NCI-H2029 treated with DMSO at 0.1 percent for 48 hours (cell line): ENCODE measurements at places on chromosomes 12 and 14.
A peak's percentile ranks its signal among the peaks of the same experiment; 100 is the strongest.

GRCh38 chr14:33897878-33898535 lies 52.9 kb downstream of the EGLN3 start:
- DNase-seq = peak; percentile 90

DNA sequence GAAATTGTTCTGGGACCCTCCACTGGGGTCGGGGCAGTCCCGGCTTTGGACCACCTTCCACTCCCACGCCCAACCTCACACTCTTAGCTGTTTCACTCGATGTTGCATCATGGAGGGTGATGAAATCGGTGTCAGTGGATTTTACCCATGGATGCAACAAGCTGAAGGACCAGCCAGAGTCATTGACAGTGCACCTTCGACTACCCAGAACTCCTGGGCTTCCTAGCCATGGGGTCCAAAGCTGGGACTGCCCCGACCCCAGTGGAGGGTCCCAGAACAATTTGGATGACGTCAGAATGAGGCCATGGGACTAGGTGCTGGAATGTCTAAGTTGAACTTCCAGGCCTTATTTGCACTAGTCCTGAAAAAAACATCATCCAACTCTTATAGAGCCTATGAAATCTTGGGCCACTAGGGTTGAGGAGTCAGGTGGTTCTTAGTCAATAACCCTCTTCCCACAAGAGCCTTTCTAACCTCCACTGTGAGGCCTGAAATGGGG lies 882 bp upstream of the IL23A start:
- DNase-seq = no peak

DNA sequence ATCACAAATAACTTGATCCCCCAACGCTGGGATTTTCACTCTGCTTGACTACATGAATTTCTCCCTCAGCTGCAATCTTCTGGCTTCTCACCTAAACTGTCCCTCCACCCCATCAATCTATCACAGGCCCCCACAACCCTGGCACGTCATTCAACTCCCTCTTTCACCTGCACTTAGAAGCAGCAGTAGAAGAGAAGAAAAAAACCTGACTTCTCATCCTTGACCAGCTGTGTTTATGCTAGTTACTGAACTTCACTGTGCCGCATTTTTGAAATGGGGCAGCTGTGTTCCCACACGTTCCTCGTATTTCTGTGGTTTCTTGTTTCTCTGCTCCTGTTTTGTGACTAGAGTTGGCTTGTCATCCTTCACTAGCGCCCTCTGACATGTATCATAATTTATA lies 35.0 kb downstream of the ITPR2 start:
- DNase-seq = no peak

DNA sequence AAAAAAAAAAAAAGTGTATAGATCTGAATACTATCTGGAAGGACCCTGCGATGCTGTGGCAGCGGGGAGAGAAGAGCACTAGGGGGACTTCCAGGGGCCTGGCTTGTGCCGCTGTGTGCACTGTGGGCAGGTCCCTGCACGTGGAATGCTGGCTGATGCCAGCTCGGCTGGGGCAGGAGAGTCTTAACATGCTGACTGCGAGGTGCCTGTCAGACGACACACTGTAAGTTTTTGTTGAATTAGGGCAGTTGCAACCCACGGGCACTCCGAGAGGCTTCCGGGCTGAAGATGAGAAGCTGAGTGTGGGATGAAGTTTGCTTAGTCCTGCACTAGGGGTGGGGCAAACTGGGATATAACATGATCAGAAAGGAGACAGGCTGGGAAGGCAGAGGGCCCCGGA lies 10.7 kb downstream of the GLT1D1 start:
- no peak for DNase-seq

- no peak for DNase-seq
Observed at GRCh38 chr12:71556448-71556847, 107.2 kb downstream of the ZFC3H1 start.

GRCh38 chr12:53190108-53190729 lies 9.5 kb upstream of the CSAD start:
- peak; percentile 60 for DNase-seq

GRCh38 chr12:81369175-81369574 lies 291.3 kb downstream of the ACSS3 start:
- no peak for DNase-seq

DNA sequence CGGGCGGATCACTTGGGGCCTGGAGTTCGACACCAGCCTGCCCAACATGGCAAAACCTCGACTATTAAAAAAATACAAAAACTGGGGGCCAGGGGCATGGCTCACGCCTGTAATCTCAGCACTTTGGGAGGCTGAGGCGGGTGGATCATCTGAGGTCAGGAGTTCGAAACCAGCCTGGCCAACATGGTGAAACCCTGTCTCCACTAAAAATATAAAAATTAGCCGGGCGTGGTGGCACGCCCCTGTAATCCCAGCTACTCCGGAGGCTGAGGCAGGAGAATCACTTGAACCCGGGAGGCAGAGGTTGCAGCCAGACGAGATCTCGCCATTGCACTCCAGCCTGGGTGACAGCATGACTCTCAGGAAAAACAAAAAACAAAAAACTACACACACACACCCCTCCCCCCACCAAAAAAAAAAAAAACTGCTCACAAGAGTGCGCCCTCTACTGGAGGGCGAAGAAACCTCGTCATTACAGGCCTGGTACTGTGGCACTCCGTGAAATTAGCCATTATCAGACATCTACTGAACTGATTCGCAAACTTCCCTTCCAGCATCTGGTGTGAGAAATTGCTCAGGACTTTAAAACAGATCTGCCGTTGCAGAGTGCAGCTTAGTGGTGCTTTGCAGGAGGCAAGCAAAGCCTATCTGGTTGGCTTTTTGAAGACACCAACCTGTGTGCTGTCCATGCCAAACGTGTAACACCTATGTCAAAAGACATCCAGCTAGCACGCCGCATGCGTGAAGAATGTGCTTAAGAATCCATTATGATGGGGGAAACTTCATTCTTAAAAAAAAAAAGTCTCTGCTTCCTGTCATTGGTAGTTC lies 7.7 kb downstream of the PPP1R3E start:
- DNase-seq = peak; percentile 97

GRCh38 chr12:105032703-105033357 lies 46.7 kb downstream of the NOPCHAP1 start:
- no peak for DNase-seq

DNA sequence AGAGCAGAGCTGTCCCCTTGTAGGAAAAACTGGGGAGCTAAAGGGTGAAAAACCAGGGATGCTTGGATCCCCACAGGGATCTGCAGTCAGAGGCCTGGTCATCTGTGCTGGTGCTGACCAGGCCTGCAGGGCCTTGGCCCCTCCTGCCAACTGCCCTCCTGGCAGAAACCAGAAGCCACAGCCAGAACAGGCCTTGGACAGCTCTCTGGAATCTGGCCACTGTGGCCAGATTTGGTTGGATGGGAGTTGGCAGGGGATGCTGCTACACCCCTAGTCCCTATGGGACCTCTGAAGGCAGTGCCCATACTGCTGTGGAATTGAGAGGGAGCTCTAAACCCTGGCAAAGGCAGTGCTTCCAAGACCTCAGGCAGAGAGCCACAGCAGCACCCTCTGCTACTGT lies 9.2 kb upstream of the GPX2 start:
- no peak for DNase-seq

DNA sequence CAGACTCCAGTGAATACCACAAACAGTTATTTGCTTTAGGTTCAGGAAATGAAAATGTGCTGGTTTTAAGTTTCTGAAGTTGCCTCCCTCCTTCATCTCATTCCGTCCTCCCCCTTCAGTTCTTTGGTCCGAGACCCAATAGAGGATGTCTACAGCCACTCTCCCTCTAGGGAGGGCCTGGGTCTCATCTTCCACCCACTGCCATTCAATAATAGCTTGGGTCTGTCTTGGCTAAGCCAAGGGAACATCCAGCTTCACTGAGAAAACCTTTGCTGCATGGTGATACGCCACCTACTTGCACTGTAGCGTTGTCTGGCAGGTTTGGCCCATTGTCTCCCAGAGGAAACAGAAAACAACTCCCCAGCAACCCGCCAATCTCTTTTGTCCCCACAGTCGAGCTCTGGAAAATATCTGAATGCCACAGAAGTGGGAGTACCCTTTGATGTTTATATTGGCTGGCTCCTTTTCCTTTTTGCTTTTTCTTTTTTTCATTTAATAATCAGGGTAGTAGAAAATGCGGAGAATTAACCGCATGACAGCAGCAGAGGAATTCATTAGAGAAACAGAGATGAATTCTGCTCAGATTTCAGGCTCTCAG lies 380.1 kb downstream of the RAD51B start:
- DNase-seq = no peak
